Fibroblast of gingiva (primary cell): ENCODE measurements at places on chromosomes 16 and 17.
A peak's percentile ranks its signal among the peaks of the same experiment; 100 is the strongest.

- peak; percentile 48 for DNase-seq
Measured at GRCh38 chr16:75311383-75311938, 60.0 kb upstream of the BCAR1 start.

- DNase-seq, result no peak
Measured at GRCh38 chr17:74290340-74290739, 16.3 kb downstream of the DNAI2 start.

GRCh38 chr16:46895399-46896313 is 11.5 kb downstream of the GPT2 start:
- no peak for DNase-seq

DNA sequence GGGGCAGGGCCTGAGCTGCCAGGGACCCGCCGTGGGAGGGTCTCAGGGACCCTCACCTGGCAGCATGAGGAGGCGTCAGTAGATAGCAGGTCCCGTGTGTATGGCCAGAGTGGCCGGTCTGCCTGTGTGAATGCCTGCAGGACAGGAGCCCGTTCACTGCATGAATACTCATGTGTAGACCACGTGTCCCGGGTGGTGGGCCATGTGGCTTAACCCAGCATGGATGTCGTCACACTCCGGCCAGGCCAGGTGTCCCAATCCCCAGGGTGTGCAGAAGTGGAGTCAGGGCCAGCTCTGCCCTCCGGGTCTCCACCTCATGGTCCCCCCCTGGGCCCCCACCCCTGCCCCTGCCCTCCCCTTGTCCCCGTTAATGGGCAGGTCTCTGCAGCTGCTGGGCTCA is 53.7 kb downstream of the BAHCC1 start:
- no peak for DNase-seq

DNA sequence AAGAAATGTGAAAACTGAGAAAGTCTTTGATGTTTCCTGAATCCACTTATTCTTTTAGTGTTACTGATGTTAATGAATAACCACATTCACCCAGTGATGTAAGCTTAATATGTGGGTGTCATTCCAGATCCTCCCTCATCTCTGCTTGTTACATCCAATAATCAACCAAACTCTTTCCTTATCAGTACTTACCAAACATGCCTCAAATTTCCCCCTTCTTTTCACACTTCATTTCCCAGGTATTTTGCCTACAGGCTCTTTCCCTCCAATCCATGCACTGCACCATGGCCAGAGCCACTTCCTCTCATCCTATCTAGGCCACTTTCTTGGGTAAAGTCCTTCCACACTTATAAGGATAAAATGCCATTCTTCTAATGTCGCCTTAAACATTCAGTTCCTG is 451.5 kb downstream of the NPIPA7 start:
- DNase-seq, result no peak

DNA sequence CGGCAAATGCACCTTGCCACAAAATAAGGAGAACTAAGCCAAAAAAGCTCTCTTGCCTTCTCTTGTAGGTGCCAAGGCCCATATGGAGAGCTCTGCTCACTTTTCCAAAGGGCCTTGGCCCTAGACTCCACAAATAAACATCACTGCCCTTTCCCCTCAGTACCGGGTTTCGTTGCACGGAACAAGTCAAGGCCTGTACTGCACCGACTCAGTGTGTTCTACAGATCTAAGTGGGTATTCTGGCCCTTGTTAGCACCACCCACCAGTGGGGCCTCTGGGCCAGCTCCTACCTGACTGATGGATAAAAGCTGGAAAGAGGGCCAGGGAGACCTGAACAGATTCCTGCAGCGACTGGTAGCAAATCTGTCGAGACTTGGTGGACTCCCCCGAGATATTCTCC is 43.7 kb upstream of the GSG1L start:
- DNase-seq, result no peak

- no peak for DNase-seq
Measured at GRCh38 chr17:8327303-8327649, 12.4 kb upstream of the ODF4 start.

DNA sequence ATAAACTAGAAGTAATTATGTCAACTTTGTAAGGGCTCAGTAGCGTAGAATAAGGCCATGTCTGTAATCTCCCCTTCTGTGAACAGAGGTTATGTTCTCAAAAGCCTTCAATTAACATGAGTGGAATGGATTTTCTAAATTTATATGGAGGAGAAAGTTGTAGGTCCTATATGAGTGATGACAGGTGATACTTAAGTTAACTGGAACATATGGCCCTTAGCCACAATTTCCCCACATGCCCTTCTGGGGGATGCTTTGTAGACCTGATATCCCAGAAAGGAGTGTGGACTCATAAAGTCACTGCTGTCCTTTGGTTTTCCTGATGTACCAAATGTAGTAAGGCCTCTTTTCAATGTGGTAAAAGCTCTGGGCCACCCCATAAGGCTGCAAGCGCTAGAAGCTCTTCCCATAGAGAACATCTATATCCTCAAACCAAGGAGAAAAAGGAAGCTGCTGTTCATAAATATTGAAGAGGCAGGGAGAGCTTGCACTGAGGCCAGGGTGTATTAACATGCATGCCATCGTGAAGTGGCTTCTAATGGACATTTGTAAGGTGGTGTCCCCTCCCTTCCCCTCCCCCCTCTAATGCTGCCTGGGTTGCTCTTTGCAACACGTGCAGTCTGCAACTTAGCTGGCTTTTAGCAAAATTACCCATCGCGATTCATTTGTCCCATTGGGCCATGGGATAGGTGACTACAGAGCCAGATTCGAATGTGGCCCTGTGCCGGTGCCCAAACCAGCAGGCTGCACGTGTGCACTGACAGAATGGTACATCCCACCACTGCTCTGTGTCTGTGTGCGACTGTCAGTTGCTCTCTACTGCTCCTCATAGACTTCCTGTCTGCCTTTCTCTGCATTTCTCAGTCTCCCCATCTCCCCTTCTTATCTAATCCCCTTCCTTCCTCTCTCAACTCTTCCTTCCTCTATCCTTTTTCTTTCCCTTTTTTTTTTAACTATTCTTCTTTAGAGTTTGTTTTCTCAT is 269.0 kb downstream of the WWOX start:
- no peak for DNase-seq

- no peak for DNase-seq
Measured at GRCh38 chr16:70399951-70400350, 38.9 kb downstream of the ST3GAL2 start.

- no peak for DNase-seq
Measured at GRCh38 chr16:49483651-49484450, 110.2 kb downstream of the C16orf78 start.

- DNase-seq, result no peak
Measured at GRCh38 chr16:68247400-68247799, 2.2 kb downstream of the PLA2G15 start.

GRCh38 chr16:27248036-27248435 is 20.5 kb downstream of the NSMCE1 start:
- DNase-seq, result no peak

DNA sequence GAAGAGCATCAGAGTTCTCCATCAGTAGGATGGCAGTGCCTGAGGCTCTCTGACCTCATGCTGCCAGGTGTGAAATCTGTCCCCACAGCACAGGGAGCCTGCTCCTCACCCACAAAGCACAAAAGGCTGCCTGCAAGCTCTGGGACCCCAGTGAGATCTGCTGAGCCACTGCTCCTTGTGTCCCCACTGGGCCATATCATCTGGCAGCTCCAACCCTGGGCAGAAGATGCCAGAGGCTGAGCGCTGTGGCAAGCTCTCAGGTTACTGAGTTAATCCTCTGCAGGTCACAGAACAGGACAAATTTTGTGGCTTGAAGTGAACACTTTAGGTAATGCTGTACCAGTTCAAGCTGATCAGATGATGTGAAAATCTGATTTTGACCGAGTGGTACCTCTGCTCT is 26.7 kb upstream of the ERN1 start:
- no peak for DNase-seq

DNA sequence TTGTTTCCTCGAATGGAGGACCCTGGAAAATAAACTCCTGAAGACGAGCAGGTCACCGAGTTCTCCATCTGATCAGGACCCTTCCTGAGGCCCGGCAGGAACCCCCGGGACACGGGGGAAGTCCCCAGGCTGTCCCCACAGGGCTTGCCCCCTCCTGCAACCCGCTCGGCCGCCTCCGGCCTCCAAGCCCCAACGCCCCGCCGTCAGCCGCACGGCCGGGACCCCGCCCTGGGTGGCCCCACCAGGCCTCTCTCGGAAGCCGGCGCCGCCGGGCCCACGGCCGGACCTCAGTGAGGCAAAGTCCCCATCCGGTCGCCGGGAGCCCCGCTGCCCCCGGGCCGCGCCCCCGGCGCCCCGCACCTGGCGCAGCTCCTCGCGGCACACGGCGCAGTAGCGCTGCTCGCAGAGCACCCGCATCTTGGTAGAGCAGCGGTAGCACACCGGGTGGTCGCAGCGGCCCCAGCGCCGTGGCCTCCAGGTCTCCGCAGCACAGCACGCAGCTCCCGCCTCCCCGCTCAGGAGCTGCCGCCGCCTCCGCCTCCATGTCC is 383 bp downstream of the ZNF598 start:
- no peak for DNase-seq

GRCh38 chr16:10971560-10971961 is 27.2 kb downstream of the CLEC16A start:
- DNase-seq, result peak; percentile 93

DNA sequence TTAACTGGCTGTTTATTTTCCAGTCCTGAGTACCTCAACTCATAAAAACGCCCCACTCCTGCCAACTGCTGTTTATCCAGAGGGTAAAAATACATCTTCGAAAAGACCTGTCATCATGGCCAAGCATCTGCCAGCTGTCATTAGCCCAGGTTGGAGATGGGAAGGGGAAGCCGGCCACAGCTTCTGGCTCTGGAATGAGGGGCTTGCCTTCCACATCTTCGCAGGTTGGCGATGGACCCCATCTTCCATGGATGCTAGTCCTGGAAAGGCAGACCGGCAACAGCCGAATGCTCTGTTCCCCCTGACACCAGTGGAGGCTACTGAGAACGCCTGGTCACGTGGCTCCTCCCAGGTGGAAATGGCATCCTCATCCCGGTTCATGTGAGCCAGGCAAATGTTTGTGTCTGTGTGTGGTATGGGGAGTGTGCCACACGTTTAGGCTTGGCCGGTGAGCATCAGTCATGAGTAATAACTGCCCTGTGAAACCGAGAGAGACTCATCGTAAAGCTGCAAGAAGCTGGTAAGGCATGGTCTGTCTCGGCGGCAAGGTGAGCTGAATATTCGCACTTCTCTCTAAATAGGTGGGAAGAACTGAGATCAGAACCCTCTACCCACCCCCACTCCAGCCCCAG is 420 bp upstream of the KRTAP17-1 start:
- no peak for DNase-seq

DNA sequence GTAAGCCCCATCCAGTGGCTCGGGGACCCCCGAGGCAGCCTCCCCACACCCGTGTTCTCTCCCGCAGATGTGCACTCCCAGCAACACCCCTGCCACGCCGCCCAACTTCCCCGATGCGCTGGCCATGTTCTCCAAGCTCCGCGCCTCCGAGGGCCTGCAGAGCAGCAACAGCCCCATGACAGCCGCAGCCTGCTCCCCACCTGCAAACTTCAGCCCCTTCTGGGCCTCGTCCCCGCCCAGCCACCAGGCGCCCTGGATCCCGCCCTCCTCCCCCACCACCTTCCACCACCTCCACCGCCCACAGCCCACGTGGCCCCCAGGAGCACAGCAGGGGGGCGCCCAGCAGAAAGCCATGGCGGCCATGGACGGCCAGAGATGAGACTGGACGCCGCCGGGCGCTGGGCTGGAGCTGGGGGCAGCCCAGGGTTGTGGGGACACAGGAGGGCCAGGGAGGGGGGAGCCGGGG is 5.0 kb downstream of the UBALD2 start:
- no peak for DNase-seq

GRCh38 chr16:27225536-27226360 is 22.4 kb downstream of the KDM8 start:
- no peak for DNase-seq

DNA sequence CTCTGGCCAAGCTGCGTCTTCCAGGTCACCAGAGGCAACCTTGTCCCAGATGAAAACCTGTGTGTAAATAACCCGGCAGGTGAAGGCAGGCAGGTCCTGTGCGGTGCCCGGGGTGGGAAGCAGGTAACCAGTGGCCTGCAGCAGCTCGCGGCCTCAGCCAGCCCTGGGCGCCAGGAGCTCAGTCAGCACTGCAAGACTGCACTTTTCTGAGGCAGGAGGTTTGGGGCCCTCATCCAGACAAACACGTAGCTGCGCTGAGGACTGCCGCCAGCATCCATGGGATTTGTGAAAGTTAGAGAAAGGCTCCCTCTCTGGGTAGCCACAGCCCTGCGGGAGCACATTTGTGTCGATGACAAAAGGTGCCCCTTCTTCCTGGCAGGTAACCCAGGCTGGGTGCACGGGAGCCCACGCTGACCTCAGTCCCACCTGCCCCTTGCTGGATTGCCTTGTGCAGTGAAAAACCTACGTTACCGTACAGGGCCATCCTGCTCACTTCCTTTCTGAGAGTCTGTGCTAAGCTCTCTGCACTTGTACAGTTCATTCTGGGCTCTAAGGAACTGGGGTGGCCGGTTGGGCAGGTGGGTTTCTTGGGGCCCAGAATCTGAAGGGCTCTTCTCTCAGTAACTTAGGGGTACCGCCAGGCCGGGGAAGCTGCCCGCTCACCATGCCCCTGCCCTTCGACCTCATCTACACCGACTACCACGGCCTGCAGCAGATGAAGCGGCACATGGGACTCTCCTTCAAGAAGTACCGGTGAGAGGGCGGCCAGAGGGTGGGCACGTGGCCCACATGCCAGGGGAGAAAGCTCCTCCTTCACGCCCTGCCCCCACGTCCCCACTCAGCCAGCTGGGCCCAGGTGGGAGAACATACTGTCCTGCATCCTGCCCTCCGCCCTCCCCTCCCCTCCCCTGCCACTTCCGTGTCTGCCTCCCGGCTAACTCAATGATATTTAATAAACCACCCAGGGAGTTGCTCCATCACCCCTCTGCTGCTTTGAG is 56.4 kb downstream of the MGAT5B start:
- no peak for DNase-seq

GRCh38 chr16:11896486-11897176 is 19.1 kb downstream of the GSPT1 start:
- peak; percentile 72 for DNase-seq

GRCh38 chr17:7858522-7858810 is 663 bp downstream of the CYB5D1 start:
- peak; percentile 53 for DNase-seq

DNA sequence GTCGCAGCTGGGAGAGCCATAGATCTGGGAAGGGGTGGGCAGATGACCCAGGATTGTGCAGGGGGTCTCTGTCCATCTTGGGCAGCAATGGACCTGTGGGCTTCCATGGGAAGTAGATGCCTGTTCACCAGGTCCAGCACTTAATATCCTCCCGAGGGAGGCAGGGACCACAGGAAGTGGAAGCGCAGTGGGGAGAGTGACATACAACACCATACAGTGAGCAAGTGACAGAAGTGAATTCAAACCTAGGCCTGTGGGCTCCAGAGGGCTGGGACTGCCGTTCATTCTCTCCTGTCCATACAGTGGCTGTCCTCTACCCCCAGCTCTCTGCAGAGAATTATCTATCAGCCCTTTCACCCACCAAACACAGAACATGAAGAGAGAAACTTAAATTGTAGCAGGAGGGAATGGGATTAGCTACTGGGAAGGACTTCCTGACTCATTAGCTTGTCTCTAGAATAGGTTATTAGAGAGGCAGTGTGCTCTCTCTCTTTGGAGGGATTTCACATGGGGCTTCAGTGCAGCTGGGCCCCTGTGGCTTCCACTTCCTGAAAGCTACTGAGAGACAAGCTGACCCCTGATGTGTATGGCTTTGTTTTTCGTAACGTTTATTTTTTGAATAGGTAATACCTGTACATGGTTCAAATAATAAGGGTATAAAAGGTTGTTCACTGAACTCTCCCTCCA is 13.1 kb upstream of the SEZ6 start:
- DNase-seq, result no peak
